Left renal pelvis (tissue), 4 donors: ENCODE measurements at places on chromosomes 7 and 10.

- no peak for DNase-seq
Measured at GRCh38 chr7:144459635-144460034, 56.1 kb upstream of the NOBOX start.

GRCh38 chr10:114394531-114394930 is 9.8 kb downstream of the AFAP1L2 start:
- no peak for DNase-seq

DNA sequence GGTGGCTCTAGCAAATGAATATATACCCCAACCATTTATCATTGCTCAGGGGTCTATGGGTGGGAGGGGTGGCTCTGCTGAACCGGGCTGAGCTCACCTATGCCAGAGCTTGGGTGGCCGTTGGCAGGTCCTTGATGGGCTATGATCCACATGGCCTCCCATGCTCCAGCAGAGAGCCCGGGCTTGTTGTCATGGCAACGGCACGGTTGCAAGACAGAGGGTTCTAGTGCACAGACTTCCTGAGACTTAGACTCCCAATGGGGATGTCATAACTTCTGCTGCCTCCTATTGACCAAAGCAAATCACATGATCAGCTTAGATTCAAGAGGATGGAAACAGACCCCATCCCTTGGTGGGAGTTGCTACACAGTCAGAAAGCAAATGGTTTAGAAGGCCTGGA is 36.4 kb upstream of the CARD11 start:
- no peak for DNase-seq

DNA sequence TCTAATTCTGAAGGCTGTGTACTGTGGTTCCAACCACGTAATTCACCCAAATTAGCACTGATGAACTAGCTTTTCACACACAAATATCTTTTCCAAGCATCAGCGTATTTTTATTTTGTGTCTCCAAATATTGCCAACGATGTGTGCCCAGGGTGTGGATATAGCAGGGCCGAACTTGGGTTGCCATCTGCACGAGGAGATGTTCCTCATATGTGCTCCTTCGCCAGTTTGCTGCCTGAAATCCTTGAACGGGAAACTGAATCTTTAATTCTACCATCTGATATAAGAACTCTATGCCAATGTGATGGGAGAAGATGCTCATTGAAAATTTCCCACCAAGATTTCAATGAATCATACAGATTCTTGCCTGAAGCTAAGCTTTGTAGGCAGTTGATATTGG is 121.5 kb upstream of the ZNF438 start:
- no peak for DNase-seq

DNA sequence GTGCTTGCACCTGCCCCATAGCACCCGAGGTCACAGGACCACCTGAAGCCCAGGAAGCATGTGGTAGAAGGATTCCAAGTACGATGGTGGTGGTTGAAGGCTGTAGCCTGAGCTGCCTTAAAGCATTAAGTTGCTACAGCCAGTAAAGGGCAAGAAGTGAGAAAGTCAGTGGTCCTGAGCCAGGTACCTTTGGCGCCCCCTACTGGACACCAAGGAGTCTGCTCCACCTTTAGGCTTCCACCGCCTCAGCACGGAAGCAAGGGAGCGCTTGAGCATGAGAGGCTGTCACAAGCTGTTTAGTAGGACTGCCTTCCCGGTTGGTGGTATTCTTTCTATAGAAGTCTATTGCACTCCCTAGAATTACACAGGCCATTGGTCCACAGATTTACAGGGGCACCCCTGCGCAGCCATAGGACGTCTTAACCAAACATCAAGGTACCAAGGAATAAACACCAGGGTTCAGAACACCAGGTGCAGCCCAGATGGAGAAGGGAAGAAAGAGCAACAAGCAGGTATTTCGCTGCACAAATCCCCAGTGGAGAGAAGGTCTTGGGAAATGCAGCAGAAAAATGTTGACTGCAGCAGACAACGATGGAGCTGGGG is 2.2 kb downstream of the CRTAC1 start:
- DNase-seq = peak; percentile 46

DNA sequence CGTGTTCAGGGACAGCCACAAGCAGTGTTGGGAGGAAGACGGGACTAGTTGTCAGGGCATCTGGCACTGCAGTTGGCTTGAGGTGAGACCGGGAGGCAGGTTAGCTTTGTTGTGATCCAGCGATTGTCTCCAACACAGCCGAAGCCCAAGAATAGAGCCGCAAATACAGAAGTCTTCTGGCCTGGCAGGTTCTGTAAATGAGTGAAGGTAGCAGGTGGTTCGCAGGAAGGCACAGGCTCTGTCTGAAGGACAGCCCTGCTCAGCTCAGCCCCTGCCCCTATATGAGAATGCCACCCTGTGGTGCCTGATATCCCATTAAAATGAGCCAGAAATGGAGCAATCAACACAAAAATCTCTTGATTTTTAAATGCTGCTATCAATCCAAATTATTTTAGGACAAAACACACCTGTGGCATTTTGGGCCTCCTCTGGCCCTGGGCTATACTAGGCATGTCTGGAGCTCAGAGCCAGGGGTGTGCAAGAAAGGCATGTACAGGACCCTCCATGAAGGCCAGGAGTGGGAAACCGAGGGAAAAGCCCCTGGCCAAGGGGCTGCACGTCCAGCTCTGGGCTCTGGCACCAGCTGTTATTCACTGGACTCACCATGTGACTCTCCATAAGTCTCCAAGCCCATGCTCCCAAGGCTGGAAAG is 11.2 kb upstream of the C10orf71 start:
- DNase-seq = no peak

DNA sequence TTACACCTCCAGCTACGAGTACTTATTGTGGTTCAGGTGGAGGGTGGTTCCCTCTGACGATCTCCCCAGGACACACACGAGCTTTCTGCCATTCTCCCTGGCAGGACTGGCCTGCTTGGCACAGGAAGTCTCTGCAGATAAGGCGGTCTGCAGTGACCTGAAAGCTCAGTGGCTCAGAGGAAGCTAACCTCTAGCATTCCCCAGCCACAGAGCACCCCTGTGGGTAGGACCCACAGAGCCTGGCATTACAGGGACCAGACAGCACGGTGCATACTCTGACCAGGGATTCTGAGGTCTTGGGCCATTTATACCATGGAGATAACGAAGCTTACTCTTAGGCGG is 1.9 kb upstream of the GPR146 start:
- no peak for DNase-seq

GRCh38 chr7:92158660-92159575 is 20.0 kb downstream of the LRRD1 start:
- no peak for DNase-seq

DNA sequence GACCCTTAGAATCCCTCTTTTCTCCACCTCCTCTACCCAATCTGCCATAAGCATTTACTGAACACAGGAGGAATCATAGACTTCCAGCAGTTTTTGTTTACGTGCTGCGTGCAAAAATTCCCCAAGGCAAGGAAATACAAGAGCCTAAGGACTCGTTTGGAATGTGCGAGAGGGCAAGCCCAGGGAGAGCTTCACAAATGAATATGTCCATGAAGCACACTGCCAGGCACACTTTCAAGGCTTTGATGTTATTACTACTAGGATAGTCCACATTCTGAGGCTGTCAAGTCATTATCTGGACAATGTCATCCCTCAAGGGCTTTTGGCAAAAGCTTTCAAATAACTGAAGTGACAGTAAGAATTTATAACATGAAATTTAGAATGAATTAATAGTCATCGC is 214.7 kb upstream of the TBX20 start:
- DNase-seq = no peak

DNA sequence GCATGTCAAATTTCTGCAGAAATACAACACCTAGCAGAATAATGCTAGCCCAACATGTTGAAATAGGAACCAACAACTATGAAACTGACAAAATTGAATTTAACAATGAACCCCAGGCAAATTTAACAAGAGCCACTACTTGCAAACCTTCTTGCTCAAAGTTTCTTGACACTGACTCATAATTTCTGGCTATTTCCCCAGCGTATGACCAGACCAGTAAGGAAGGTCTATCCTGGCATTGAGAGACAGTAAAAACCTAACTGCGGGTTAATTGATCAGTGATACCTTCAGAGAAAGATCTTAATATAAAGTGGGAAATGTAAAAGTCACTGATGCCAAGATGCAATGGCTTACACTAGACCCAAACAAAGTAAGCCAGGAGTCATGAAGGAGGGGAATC is 510.1 kb downstream of the ARL4A start:
- no peak for DNase-seq

DNA sequence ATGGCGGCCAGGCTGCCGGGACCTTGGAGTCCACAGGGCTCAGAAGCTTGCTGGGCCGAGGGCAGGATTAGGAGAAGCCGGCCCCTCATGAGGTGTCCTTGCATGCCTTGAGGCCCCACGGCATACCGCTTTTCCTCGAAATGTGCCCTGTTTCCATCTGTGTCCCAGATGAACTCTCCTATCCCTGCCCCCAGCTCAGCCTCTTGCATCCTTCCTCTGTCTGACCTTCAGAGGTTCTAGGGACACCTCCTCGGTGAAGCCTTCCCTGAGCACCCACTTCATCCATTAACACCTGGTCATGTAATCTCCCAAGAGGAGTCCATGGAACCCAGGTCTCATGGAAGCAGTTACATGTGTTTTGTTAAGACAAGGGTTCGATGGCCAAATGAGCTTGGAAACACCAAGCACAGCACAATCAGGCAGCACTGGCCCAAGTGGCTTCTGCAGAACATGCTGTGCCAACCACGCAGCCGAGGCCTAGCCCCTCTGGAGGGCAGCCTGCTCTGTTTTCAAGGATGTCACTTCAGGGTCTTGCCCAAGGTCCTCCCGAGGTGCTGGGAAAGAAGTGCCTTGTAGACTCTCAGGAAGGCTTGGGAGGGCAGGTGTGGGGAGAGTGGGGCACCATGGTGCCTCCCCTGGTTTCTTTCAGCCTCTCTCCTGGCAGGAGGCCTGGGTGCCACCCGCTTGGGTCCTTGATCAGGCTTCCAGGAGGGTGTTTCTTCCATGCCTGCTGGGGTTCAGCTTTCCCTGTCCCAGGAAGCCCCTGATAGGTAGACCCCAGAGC is 124.3 kb downstream of the NEURL1 start:
- no peak for DNase-seq

DNA sequence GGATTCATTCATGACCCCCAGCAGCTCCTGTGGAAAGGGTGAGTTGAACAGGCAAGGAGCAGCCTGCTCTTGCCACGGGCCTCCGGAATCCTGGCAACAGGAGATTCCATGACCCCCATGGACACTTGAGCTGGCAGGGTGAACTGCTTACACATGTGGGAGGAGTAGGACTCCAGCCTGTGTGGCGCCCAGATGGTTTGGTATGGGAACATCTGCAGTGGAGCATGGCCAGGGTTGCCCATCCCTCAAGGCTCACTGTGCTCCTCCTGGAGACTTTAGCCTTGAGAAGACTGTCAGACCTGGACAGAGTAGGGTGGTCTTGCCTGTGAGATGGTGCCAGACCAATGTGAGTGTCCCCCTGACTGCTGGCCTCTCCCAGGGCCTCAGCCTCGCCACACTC is 57.0 kb downstream of the HECTD2 start:
- DNase-seq = no peak

- no peak for DNase-seq
Measured at GRCh38 chr7:116018731-116019130, 11.8 kb downstream of the TFEC start.

GRCh38 chr10:103551619-103552602 is 58.4 kb downstream of the NEURL1 start:
- DNase-seq = no peak

- no peak for DNase-seq
Measured at GRCh38 chr7:157427811-157428553, 91.2 kb downstream of the DNAJB6 start.

DNA sequence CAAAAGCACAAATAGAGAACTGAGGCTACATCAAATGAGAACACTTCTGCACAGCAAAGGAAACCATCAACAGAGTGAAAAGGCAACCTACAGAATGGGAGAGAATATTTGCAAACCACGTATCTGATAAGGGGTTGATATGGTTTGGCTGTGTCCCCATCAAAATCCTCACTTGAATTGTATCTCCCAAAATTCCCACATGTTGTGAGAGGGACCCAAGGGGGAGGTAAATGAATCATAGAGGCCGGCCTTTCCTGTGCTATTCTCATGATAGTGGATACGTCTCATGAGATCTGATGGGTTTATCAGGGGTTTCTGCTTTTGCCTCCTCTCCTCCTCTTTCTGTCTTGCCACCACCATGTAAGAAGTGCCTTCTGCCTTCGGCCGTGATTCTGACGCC is 120.6 kb upstream of the FRMD4A start:
- DNase-seq = no peak

DNA sequence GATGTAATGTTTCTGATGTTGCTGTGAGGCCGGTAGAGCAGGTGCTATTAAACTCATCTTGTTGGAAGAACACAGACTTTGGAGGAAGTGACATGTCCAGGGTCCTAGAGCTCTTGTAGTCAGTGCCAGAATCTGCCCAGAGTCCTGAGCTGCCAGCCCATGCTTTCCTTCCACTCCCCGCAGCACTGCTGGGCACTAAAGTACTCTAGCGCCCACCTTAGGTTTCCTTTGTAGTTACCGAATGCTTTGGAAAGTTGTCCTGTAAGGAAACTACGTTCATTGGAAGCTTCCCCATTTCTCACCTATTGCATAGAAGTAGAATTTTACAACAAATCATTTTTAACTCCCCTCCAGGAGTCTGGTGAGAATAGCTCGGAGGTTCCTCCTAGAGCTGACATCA is 11.0 kb downstream of the ZNF862 start:
- no peak for DNase-seq

DNA sequence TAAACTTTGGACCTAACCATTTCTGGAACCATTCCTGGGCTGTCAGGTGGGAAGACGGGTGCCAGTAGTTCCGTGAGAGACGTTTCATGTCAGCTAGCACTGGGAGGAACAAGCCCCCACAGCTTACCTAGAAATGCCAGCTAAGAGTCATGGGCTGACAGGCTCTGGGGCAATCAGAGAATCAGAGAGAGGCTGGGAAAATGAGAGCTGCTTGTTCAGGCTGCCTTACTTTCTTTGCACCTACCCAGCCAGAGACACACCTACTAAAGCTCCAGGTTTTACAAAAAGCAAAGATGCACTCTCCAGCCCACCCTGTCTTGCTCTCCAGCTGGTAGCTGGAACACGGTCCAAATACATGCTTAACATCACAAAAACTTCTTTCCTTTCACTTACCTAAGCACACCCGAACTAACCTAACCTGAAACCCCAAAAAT is 688 bp downstream of the PTN start:
- no peak for DNase-seq

DNA sequence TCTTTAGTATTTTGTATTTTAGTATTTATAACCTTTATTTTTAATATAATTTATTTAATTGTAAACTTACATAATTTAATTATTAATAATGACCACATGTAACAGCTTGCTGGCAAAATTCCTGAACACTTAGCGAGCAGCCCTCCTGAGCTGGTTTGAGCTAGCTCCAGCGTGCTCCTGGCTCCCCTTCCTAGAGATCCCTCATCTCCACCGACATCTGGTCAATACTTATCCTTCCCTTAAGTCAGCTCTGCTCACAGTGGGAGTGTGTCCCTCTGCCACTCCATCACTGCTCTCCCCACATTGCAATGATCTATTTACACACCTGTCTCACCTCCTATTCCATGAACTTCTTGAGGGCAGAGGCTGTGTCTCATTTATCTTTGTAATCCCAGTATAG is 20.6 kb upstream of the TBXAS1 start:
- DNase-seq = no peak

DNA sequence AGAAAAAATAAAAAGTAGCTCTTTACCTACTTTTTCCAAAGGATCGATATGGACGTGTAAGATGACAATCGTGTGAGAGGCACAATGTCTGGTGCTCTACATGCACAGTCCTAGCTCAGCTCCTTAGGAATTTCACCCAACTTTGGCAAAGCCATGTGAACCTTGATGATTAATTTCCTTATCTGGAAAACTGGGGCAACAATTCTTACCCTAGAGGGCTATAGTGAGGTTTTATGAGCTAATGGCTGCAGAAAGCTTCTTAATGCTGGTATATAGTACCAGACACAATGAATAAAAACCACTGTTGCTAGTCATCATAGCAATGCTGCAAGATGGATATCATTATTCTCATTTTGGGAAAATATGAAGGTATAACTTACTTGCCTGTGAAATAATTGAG is 202.7 kb downstream of the PARD3 start:
- DNase-seq = no peak
